Activated naive CD8-positive, alpha-beta T cell treated with anti-CD3 and anti-CD28 coated beads for 36 hours (primary cell): ENCODE measurements at places on chromosomes 3 and 15. TPM values are rescaled to one million over a fixed set of nuclear protein-coding genes. Genes with fewer than 3 reads are reported as not detected.

CPNE9 gene
- not detected for total RNA-seq

B3GNT5 gene
- 11.3 TPM for total RNA-seq

CCDC9B gene
- total RNA-seq, result 0.24 TPM

DNA sequence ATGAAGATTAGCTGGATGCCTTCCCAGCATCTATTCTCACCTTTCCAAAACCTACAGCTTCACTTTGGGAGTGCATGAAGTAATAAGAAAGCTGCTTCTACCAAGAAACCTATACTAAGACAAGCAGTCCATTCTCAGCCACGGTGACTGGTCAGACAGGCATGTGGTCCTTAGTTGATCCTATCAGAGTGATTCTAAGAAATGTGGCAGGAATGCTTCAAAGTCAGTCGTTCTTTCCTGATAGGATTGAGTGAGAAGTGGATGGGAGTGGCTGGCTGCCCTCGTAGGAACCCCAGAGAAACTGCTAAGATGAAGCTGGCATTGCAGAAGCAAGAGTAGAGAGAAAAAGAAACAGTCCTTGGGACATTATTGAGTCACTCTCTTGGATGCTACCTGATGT, 16.6 kb downstream of the FOXB1 start:
- peaks cover 21% of the 10 kb centered on the region for H3K27me3 ChIP-seq
- no peak overlapping the region for H3K27ac ChIP-seq
- no peaks in the 10 kb centered on the region for H3K36me3 ChIP-seq
- H3K4me3 ChIP-seq, result no peak overlapping the region

- no peak for DNase-seq
- H3K4me3 ChIP-seq, result no peak overlapping the region
- no peaks in the 10 kb centered on the region for H3K4me1 ChIP-seq
- H3K27me3 ChIP-seq, result no peaks in the 10 kb centered on the region
Measured at GRCh38 chr3:184351511-184352148, 9.8 kb downstream of the CLCN2 start.

DNA sequence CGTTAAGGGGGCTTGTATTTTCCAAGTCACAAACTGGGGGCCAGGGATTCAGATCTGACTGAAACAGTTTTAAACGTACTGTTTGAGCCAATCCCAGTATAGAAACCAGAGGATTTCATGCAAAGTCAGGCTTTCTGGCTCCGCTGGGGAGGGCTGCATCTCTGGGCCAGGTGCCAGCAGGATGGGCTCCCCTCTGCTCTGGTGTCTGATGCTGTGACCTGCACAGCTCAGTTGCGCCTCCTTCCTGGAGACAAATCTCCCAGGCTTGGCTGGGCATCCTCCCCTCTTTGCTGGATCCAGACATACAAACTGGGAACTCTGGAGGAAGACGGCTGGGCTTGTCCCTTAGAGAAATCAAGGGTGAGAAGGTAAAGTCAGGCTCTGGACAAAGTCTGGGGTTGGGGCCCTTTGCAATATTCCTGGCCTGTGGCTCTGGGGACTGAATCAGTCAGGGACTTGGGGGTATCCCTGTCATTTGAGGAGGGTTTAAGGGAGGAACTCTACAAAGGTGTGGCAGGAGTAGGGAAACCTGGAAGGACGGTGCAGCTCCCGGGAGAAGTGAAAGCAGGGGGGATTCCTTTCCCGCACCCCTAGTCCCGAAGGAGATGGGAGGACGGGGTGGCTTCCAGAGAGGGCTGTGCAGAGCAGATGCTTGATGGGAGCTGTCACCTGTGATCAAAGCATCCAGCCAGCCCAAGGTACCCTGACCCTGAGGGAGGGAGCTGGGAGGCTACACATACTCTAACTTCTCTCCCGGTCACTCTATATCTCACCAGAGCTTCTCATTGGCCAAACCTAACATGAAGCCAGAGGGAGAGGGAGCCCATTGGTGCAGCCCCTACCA, 114.8 kb upstream of the ATP2B2 start:
- no peak for DNase-seq
- H3K4me1 ChIP-seq, result no peaks in the 10 kb centered on the region
- H3K4me3 ChIP-seq, result no peak overlapping the region
- no peak overlapping the region for H3K27ac ChIP-seq

DNA sequence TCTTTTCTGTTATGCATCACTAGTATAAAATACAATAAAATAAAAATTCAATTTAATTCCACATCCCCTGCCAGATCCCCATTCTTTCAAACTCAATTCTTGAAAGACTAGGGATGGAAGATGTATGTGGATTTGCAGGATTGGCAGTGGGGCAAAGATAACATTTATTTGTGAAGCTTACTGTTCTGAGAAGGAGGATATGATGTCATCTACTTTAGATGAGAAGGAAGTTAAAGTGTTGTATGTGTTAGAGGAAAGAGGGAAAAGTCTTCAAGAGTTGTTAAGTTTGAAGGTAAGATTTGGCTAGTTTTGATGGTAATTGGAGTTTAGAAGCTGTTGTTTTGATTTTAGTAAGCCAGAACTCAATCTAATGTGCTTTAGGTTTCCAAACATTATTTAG, 845.1 kb upstream of the NR2F2 start:
- DNase-seq, result no peak
- no peaks in the 10 kb centered on the region for H3K27me3 ChIP-seq
- no peaks in the 10 kb centered on the region for H3K4me1 ChIP-seq
- no peaks in the 10 kb centered on the region for H3K36me3 ChIP-seq
- H3K4me3 ChIP-seq, result no peak overlapping the region

DNA sequence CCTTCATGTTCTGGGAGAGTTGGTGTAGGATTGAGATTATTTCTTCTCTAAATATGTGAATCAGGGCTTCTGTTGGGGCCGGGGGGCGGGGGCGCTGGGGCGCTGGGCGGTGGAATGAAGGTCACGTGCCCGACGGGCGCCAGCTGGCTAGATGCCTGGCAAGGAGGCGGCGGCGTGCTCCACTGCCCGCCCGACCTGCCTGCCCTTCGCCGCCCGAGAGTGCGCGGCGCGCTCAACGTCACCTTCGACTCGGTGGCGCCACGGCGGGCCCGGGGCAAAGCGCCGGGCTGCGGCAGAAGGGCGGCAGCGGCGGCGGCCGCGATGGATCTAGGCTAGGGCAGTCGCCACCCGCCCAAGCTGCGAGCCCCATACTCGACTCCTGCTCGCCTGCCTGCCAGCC, 47.0 kb upstream of the LHFPL4 start:
- DNase-seq, result peak; percentile 34
- no peak overlapping the region for H3K27ac ChIP-seq
- peaks cover 59% of the 10 kb centered on the region for H3K27me3 ChIP-seq
- peaks cover 2% of the 10 kb centered on the region for H3K4me1 ChIP-seq
- H3K4me3 ChIP-seq, result no peak overlapping the region

GRCh38 chr3:155227141-155227540, 66.3 kb downstream of the STRIT1 start:
- DNase-seq, result no peak
- H3K4me3 ChIP-seq, result no peak overlapping the region
- H3K27ac ChIP-seq, result no peak overlapping the region
- no peaks in the 10 kb centered on the region for H3K36me3 ChIP-seq
- no peaks in the 10 kb centered on the region for H3K4me1 ChIP-seq
- no peaks in the 10 kb centered on the region for H3K27me3 ChIP-seq

- H3K27me3 ChIP-seq, result no peaks in the 10 kb centered on the region
- H3K4me3 ChIP-seq, result no peak overlapping the region
- H3K36me3 ChIP-seq, result no peaks in the 10 kb centered on the region
- no peak for DNase-seq
- peaks cover 31% of the 10 kb centered on the region for H3K4me1 ChIP-seq
- no peak overlapping the region for H3K27ac ChIP-seq
Measured at GRCh38 chr15:98755781-98756180, 107.4 kb downstream of the IGF1R start.

GRCh38 chr3:72628065-72628464, 220.2 kb downstream of the SHQ1 start:
- H3K27me3 ChIP-seq, result no peaks in the 10 kb centered on the region
- peaks cover 31% of the 10 kb centered on the region for H3K4me1 ChIP-seq
- H3K27ac ChIP-seq, result peak overlapping the region; percentile 10
- no peak for DNase-seq
- no peak overlapping the region for H3K4me3 ChIP-seq

GRCh38 chr15:32721596-32721995, 3.8 kb downstream of the GREM1 start:
- H3K4me3 ChIP-seq, result no peak overlapping the region
- no peak overlapping the region for H3K27ac ChIP-seq
- DNase-seq, result no peak
- H3K27me3 ChIP-seq, result peaks cover 89% of the 10 kb centered on the region
- H3K36me3 ChIP-seq, result no peaks in the 10 kb centered on the region

DNA sequence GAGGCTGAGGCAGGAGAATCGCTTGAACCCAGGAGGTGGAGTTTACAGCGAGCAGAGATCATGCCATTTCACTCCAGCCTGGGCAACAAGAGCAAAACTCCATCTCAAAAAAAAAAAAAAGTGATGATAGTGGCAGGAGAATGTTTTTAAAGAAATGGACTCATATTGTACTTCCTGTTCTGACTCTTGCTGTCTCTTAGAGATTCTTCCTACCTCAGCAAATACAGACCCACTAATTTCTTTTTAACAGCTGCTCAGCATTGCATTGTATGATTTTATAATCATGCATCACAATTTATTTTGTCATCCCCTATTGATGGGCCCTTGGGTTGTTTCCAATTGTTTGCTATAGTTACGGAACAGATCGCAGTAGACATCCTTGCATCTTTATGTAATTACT, 8.8 kb upstream of the ANKDD1A start:
- H3K27me3 ChIP-seq, result no peaks in the 10 kb centered on the region
- H3K4me1 ChIP-seq, result peaks cover 17% of the 10 kb centered on the region
- peaks cover 6% of the 10 kb centered on the region for H3K36me3 ChIP-seq
- no peak overlapping the region for H3K4me3 ChIP-seq
- DNase-seq, result no peak

DNA sequence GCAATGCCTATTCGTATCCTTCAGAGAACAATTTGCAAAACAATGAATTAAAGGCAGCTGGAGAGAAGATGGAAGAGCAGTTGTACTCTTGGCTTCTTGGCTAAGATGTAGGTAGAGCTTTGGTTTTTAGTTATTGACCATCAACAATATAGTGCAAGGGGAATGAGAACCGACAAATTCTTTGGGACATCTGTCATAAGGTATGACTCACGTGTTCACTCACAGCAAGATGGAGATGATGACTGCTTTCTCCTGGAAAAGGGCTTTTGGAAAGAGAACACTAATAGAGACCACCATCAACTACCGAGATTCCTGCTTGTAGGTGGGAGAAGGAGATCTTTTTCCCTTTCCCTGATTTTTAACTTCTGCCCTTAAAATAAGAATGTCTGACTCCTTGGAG, 234.9 kb downstream of the NTRK3 start:
- no peaks in the 10 kb centered on the region for H3K4me1 ChIP-seq
- no peak for DNase-seq
- H3K36me3 ChIP-seq, result no peaks in the 10 kb centered on the region
- H3K27ac ChIP-seq, result no peak overlapping the region
- peaks cover 9% of the 10 kb centered on the region for H3K27me3 ChIP-seq

DNA sequence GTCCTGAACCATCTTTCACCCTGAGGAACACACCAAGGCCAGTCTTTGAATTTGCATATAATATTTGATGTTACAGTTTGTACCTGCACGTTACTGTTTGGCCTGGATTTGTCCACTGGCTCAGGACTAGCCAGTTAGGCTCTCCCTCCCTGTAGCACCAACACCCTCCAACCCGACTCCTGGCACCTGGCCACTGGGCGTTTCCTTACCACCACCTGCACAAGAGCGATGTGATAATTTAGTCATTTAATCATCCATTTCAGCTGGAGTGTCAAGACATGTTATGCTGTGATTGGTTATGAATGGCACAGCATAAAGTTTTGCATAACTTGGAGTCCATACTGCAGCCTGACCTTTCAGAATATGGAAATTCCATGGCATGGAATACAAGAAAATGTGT, 242.4 kb downstream of the KCNMB2 start:
- H3K27ac ChIP-seq, result no peak overlapping the region
- H3K4me3 ChIP-seq, result no peak overlapping the region
- no peaks in the 10 kb centered on the region for H3K27me3 ChIP-seq
- no peak for DNase-seq

DNA sequence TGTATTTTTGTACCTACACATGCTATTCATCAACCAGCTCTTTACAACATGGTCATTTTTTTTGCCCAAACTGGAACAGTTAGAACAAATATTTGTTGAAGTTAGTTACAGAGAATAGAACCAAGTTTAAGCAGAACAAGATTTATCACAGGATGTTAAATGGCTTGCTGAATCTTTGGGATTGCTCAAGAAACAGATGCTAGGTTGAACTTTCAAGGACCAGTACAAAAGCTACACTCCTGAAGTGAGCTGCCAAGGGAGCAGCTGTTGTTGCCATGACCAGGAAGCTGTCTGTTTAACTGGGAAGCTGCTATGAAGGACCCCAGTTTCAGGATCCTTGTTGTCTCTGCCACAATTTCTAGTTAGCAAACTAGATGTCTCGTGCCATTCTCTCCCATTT, 53.7 kb downstream of the ZIC1 start:
- H3K4me1 ChIP-seq, result no peaks in the 10 kb centered on the region
- no peaks in the 10 kb centered on the region for H3K27me3 ChIP-seq
- no peaks in the 10 kb centered on the region for H3K36me3 ChIP-seq
- DNase-seq, result no peak
- no peak overlapping the region for H3K27ac ChIP-seq

GRCh38 chr3:44318891-44319311, 19.7 kb upstream of the TCAIM start:
- H3K4me3 ChIP-seq, result no peak overlapping the region
- no peak overlapping the region for H3K27ac ChIP-seq
- H3K27me3 ChIP-seq, result peaks cover 8% of the 10 kb centered on the region
- H3K36me3 ChIP-seq, result no peaks in the 10 kb centered on the region

DNA sequence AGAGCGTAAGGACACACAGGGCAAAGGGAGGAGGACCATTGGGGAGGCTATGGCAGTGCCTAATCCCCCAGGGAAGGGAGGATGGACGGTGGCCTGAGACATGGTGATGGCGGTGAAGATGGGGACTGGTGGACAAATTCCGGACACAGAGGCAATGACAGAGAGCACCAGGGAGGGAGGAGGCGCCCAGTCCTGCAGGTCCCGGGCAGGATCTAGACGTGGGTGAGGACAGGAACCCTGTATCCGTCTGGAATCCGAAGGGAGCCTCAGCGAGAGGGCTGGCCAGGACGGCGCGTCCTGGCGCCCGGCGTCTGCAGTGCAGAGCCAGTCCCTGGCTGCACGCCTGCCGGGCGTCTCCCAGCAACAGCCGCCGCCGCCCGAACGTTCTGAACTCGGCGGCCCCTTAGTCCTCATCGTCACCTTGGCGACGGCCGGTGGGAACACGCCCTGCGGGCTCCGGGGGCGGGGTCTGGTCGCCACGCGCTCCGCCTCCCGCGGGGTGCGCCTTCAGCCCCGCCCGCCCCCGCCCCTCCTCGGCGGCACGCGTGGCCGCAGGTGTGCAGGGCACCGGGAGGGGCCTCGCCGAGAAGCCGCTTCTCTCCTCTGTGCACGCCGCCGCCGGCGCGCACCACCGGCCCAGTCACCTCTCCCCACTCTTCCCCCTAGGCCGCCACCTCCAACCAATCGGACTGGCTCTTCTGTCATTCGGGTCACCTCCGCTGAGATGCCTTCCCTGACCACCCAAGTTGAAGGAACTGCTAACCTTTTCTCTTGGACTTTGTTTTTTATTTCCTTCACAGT, 11.6 kb downstream of the XIRP1 start:
- H3K27ac ChIP-seq, result peak overlapping the region; percentile 75
- peak overlapping the region; percentile 85 for H3K4me3 ChIP-seq
- peaks cover 41% of the 10 kb centered on the region for H3K4me1 ChIP-seq
- H3K36me3 ChIP-seq, result peaks cover 3% of the 10 kb centered on the region
- no peaks in the 10 kb centered on the region for H3K27me3 ChIP-seq
